ENCODE measurements at places on chromosomes 3 and 15.

DNA sequence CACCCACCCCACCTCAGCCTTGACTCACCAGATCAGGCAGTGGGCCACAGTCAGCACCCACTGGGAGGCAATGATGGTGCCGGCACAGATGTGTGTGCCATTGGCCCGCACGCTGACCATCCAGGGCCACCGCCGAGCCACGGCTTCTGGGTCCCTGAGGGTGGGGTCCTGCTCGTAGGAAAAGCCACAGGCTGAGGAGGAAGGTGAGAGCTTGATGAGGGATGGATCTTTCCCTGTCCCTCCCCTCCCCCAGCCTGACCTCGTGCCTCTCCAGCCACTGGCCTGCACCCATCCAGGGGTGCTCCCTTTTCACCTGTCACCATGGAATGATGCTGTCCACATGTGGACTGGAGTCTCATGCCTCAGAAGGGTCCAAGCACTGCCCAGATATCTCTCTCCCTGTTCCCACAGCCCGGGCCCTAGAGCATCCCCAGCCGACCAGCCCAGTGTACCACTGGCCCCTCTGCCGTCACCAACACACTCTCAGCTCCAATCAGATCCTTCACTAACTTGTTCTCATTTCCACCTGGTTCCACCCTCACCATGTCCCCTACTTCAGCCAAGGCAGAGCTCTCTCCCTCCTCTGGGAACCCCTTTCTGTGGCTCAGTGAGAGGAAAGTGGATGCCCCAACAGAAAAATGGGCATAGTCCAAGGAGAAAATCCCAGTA is 2.0 kb downstream of the PRSS50 start:
- no peak for DNase-seq

DNA sequence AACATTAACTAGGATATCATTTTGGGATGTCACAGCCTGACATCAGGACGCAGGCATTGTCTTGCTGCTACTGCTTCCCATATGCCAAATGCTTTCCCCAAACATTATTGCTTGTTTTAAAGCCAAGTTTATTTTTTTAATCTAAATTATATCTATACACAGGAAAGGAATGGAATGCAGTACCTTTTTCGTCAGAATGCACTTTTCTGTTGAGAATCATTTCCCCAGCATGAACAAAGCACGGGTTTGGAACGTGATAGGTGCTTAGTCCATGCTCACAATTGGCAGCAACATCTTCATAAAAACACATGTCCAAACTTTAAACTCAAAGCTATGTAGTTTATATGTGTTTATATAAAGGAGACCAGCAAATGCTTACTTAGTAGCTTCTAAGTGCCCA is 26.1 kb downstream of the PXK start:
- no peak for DNase-seq

GRCh38 chr3:166190360-166190759 is 353.1 kb upstream of the BCHE start:
- DNase-seq, result peak; percentile 2

DNA sequence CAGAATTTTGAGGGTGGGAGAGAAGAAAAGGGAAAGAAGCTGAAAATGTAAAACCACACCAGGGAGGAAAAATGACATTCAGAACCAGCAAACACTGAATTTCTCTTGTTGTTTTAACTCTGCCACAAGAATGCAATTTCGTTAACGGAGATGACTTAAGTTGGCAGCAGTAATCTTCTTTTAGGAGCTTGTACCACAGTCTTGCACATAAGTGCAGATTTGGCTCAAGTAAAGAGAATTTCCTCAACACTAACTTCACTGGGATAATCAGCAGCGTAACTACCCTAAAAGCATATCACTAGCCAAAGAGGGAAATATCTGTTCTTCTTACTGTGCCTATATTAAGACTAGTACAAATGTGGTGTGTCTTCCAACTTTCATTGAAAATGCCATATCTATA is 15.5 kb downstream of the GREM1 start:
- peak; percentile 44 for DNase-seq

DNA sequence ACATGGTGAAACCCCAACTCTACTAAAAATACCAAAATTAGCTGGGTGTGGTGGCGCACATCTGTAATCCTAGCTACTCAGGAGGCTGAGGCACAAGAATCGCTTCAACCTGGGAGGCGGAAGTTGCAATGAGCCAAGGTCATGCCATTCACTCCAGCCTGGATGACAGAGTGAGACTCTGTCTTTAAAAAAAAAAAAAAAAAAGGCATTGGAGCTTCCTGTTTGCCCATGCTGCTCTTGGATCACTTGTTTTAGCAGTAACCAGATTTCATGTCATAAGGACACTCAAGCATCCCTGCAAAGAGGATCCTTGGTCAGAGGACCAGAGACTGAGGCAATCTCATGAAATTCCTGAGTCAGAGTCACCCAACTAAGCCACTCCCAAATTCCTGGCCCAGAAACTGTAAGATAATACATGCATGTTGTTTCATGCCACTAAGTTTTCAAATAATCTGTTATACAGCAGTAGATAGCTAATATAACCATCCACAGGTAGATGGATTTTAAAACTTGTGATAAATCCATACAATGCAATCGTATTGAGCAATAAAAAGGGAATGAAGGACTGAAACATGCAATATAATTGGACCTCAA is 82.0 kb upstream of the XXYLT1 start:
- DNase-seq, result peak; percentile 92

GRCh38 chr15:64070965-64071851 is 22.4 kb downstream of the CIAO2A start:
- peak; percentile 95 for DNase-seq

DNA sequence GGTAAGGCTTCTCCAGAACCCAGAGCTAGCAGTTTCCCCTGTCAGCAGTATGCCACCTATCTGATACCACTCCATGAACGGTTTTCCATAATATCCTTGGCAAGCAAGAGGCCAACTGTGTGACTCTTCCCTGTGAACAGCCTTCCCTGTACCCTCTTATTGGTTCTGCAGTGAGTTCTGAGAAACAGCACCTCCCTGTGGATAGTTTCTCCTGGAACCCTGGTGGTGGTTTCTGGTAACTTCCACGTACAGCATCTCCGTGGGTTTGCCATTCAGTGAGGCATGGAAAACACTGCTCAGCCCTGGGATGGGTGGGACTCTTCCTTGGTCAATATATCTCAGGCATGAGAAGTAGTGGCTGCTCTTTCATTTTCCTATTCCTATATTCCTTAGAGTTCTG is 19.4 kb upstream of the SERPINI2 start:
- no peak for DNase-seq

DNA sequence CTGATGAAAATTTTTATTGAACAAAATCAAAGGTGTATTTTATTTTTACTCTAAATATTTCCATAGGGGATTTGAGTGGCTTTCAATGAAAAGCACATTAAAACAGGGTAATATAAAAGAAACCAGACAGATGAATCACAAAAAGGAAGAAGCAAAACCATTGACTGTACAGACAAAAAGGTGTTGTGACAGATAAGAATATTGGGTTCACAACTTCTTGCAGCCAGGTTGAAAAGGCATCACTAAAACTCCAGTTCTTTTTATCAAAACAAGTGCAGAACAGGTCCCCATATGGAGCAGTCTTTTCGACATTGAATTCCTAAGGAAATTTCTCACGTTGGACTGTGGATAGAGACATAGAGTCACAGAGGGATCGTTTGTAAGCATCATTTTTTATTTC is 53.8 kb downstream of the AGTR1 start:
- DNase-seq, result no peak

DNA sequence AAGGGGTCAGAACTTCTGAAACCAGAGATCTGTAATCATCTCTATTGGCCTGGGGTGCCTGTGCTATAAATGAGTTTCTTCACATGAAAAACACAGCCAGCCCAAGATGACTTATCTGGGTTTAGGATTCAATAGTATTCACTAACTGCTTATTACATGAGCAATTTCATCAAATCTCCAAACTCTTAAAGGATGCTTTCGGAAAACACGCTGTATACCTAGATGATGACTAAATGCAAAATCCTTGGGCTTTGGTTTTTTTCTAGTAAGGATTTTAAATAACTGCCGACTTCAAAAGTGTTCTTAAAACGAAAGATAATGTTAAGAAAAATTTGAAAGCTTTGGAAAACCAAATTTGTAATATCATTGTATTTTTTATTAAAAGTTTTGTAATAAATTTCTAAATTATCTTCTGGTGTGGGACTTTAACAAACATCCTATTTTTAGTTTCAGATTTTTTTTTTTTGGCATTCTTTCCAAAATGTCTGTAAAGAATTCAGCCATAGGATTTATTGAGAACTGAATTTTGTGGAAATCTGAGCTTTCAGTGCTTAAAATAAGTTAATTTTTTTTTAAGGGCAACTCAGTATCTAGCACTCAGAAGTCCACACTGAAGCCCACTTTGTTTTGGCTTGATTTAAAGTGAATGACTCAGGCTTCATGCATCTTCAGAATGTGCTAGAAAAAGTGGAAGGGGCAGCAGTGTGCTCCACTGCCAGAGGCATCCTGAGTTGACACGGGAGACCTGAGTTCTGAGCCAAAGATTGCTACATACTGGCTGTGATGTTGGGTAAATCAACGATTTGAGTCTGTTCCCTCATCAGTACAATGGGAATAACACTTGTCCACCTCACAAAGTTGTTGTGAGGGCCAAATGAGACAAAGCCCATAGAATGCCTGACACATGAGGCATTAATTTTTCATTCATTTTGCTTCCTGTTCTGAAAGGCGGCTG is 18.7 kb downstream of the TMEM43 start:
- peak; percentile 98 for DNase-seq

DNA sequence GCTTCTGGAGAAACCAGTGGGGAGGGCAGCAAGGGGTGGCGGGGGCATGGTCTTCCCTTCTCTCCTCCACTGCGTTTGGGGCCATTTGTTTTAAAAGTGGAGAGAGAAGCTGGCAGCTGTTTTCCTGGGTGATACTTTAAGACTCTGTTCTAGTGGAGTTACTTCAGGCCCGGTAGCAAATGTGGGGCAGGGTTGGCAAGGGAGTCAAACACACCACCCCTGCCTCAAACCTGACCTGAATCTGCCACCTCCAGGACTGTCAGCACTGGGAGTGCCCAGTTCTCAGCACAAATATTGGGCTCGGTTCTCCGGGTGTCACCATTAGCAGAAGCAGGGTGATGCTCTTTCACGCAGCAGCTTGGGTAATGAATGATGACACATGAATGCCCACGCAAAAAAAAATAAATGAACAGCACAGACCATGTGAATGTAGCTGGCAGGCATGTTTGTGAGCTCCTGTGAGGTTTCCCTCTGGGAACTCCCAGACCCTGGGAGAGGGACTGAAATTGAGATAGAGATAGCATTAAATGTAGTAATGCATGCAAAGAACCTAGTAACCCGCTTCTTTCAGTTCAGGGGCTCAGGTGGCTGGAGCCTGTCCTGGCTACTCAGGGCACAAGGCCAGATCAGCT is 424.0 kb downstream of the MCTP2 start:
- DNase-seq, result no peak

GRCh38 chr3:57983734-57984518 is 24.3 kb upstream of the FLNB start:
- peak; percentile 92 for DNase-seq

DNA sequence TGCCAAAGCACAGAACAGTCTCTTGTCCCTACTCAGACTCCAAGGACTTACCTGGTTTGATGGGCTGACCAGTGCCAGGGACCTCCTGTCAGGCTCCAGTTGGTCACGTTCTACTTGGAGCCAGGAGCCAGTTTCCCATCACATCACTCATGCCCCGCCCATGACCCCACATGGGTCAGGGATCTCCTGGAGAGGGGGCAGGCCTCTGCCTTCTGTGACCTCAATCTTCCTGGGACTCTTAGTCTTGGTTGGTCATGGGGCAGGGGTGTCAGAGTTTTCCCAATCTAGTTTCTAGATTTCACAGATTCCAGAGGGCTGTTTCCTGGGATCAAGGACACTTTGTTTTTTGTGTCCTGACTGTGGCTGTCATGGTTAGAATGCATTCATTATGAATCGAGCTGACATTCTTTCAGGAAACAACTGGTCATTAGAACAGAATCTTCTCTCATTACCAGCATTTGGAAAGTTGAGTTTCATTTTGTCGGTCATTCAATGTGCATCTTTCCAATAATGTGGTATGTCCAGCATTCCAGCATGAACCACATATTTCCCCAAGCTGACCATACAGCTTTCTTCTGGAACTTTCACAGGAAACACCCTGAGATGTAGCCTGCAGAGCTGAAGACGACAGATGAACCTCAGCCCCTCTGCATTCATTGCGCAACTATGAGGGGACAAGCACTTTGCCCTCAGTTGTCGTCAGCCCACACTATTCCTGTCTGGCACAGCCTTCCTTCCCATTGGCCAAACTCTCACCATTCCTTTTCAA is 19.8 kb downstream of the CYP19A1 start:
- DNase-seq, result peak; percentile 74

- DNase-seq, result no peak
These were observed 82.2 kb downstream of the RBMS3 start for GRCh38 chr3:29363110-29363509.

DNA sequence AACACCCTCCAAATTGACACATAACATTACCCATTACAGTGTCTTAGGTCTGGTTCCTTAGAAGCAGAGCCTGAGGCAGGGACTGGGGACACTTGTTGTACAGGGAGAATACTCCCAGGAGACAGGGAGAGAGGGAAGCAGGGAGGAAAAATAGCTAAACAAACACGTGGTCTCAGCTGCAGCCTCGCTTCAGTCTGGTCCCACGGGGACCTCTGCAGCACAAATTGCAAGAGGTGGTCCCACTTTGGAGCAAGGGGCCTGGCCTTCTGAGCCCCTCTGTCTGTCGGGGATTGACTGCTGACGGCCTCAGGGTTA is 25.0 kb upstream of the PLA2G4D start:
- no peak for DNase-seq

- DNase-seq, result no peak
These were observed 25.0 kb downstream of the TCAIM start for GRCh38 chr3:44363591-44363990.

DNA sequence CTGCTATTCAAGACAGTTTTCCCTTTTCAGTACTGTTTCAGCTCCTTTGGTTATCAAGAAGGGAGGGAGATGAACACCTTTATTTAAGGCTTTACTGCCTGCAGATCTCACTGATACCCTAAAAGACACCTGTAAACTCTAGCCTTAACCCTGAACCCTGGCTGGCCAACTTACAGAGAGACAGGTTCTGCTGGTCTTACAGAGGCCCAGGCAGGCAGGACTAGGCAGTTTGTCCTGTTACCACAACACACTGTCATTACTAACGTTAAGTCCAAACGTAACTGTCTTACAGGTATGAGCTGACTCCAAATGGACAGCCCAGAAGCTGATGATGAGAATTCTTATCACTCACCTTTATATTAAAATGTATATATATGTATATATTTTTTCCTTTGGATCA is 42.1 kb downstream of the ESYT3 start:
- DNase-seq, result no peak

DNA sequence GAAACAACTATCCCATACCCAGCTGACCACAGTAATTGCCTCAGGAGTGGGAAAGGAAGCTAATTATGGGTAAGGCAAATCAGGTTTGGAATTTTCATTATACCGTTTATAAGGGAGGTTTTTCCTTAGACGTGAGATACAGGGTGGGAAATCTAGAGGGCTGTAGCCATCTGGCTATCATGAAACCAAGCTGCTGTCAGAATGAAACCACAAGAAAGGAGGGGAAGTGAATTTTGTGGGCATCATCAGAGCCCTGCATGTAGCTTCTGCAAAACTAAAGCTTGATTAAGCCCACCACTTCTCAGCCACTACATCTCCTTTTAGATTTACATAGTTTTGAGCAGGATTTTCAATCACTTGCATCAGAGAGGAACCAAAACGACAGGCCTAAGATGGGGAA is 893.5 kb downstream of the TUSC7 start:
- DNase-seq, result no peak
